Omental fat pad (tissue), 4 donors: ENCODE measurements at places on chromosomes 5 and 9. TPM values are rescaled to one million over a fixed set of nuclear protein-coding genes. Genes with fewer than 3 reads are reported as not detected.

GRCh38 chr9:121538221-121538620, 38.6 kb upstream of the GGTA1 start:
- DNase-seq = no peak

DNA sequence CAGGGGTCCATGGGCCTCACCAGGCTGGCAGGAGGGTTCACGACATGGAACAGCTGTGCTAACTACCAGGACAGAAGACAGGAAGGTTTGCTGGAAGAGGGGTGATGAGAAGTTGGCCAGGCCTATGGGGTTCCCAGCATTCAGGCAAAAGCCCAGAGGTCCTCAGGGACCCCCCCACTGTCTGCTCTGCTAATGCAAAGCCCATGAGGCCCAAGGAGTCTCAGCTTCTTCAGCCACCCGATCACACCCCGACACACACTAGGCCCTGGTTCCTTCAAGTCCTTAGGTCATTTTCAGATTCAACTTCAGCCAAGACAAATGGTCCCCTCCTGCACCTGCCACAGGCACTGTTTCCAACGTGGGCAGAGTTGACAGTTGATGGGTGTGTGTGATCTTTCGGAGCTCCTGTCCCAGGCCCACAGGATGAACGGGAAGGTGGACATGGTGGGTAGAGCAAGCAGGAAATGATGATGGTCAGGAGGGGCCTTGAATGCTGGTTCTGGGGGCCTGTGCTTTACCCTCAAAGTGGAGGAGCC, 20.4 kb downstream of the ADAMTS2 start:
- no peak for DNase-seq

GRCh38 chr9:110650991-110651411, 17.6 kb upstream of the MUSK start:
- no peak for DNase-seq

- no peak for DNase-seq
These were observed 16.4 kb upstream of the ZBTB34 start for GRCh38 chr9:126844085-126844484.

DNA sequence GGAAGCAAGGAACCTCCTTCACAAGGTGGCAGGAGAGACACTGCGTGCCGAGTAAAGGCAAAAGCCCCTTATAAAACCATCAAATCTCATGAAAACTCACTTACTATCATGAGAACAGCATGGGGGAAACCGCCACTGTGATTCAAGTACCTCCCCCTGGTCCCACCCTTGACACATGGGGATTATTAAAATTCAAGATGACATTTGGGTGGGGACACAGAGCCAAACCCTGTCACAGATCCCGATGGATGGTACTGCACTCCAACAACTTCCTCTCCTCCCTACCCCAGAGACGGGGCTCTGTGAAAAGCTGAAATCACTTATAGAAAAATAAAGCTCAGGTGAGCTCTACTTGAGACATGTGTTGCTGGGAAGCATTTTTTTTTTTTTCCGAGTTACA, 10.3 kb upstream of the ADCY2 start:
- no peak for DNase-seq

DNA sequence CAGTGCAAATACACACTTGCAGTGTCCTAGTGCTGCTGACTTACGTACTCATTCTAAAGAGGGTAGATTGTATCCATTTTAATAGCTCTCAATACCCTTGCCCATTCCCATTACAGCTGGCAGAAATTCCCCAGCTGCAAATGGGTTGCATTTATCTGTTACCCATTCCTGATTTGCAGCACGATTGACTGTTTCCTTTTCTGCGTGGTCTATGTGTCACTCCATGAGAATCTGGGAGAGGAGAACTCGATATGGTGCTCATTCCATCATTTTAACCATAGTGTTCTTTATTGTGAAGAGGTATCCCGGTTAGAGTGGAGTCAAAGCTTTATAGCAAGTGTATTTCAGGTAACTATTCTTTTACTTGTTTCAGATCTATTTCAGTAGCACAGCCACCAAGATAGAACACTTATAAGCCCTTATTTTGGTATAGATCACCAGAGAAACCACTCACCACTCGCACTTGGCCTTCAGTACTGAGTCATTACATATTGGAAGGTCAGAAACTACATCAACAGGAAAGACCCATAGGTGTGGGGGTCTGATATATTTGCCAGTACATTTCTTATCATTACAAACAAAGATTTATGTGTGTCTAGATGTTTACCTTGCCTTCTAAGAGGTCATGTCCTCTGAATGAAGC, 139.5 kb downstream of the MUSK start:
- no peak for DNase-seq

GRCh38 chr9:107067739-107068416, 204.9 kb downstream of the ZNF462 start:
- no peak for DNase-seq

- DNase-seq = no peak
These were observed 704 bp downstream of the SPARC start for GRCh38 chr5:151685749-151686673.

- no peak for DNase-seq
These were observed 98.7 kb downstream of the ZNF462 start for GRCh38 chr9:106961623-106962022.

DNA sequence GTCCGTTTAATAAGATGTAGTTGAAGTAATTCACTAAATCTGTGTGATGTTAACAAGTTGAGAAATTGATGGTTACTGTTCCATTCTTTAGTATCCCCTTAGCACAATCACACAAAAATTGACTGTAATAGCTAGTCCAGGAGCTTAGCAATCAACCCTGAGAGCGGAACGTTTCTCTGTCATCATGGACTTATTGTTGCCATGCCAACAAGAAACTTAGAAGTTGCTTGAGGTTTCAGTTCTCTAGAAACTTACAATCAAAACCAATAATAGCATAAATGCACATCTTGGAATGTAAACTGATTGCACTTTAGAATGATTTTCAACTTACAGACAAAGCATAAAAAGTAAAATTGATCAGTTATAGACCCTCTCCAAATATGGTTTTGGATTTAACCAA, 125.4 kb upstream of the ANKH start:
- no peak for DNase-seq

DNA sequence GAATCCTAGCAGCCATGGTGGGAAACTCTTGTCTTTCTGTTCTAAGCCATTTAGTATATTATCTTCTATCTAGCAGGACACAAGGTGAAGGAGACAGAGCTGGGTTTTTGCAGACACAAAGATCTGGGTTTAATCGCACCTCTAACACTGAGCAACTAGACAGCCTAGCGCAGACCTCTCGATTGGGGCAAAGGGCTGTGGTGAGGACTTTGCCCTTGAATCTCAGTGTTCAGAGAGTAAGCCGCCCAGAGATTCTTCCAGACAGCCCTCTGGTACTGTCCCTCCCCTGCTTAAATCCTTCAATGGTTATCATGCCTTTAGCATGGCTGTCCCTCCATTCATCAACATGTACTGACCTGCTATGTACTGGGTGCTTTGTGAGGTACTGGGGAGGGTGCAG, 128.1 kb downstream of the CRB2 start:
- DNase-seq = no peak

GRCh38 chr5:931570-932145, 39.0 kb downstream of the TRIP13 start:
- DNase-seq = no peak

DNA sequence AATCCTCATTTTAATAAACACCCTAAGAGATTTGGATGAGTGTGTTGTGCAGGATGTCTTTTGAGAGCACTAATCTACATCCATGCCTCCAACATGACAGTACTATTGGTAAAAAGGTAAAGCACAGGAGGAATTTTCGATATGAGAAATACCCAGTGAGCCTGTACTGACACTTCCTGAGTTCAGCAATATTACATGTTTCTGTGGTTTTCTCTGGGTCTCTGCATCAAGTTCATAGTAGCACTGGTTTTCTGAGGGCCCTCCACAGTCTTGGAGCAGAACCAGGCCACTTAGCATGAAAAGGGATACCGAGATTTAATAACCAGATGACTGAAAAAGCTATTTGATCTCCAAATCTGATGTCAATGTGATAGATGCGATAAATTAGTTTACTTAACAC, 524.1 kb downstream of the TMEM38B start:
- no peak for DNase-seq

DNA sequence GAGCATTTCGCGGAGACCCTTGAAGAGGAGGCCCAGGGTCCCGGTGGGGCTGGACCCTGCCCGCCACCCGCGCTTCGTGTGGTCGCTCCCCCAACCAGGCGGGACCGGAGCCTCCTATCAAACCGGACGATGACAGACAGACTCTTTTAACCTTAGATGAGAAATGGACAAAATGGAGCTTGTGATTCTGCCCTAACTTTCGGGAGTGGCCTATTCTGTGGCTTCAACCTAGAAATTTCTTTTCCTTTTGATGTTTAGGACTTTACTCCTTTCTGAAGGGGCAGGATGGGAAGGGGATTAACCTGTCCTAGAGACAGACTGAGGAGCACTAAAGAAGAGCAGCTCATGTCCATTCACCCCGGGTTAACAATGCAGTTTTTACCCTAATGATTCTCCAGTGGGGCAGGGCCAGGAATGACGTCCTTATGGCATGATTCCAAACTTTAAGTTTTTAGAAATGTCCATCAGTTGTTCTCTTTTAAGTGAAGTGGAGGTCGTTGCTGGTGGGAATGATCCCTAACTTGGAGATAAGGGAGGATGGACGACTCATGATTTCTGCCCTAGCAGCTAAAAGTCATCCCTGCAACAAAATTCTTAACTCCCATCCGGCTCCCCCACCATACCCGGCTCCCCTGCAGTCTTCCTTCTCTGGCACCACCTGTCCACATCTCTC, 1.0 kb downstream of the NIPSNAP3A start:
- DNase-seq = no peak

GRCh38 chr9:77158772-77159513, 18.4 kb upstream of the VPS13A start:
- no peak for DNase-seq

DNA sequence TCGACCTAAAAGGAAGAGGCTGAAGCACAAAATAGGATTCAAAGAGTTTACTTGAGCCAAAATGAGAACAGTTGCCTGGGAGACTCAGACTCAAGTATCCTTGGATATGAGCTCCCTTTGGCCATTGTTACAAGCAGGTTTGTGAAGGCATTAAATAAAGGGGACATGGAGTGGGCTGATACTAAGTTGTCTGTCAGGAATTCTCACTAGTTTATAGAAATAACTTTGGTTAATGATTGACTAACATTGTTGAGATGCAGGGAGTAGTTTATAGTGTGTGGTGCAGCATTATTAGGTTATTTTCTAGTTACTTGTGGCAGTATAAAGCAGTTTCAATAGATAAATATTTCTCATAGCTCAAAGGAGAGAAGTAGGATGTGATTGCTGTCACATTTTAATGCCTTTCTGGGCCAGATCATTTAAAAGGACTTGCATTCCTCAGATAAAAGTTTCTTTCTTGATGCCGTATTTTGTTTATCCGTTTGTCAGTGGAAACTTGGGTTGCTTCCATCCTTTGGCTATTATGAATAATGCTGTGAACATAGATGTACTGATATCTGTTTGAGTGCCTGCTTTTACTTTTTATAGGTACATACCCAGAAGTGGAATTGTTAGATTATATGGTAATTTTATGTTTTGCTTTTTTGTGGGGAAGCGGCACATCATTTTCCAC, 9.1 kb downstream of the AP3S1 start:
- DNase-seq = no peak

STING1 gene
- 93.3 TPM for total RNA-seq

MORN5 gene
- total RNA-seq = not detected

CEL gene
- total RNA-seq = 0.28 TPM

PCYOX1L gene
- 2.4 TPM for total RNA-seq

ARID3C gene
- not detected for total RNA-seq

OR1Q1 gene
- not detected for total RNA-seq

CFAP77 gene
- not detected for total RNA-seq

RBM27 gene
- total RNA-seq = 17.5 TPM

PCDHB13 gene
- 3.6 TPM for total RNA-seq

CCDC112 gene
- total RNA-seq = 5.7 TPM

LCN6 gene
- total RNA-seq = 24.1 TPM

RAB3C gene
- total RNA-seq = 2.5 TPM
